ENCODE measurements at places on chromosomes 11 and 22.

DNA sequence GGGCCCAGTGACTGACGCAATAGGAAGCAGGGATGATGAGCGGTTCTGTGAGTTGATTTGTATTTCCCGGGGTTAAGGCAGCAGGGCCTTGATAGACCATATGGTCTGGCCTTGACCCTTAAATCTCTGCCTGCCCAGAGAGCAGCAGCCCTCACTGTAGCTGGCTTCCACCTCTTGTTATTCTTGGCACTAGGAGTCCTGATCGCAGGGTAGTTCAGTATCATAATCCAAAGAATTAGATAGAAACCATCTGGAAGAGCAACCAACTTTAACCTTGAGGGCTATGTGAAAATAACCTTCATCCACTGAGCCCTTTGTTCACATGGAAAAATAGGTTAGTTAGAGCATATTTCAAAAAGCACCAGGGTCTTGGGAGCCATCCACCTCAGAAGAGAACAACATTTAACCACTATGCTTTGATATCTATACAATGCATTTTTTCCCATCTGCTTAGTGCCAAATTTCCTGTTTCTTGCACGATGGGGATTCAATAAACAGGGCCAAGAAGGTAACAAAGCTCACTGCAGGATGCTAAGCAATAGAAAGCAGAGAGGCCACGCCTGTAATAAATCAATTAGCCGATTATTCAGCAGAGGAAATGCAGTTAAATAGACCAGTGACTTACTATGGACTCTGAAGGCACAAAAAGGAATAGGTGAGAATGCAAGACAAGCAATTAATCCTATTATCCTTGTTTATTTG, 761.3 kb downstream of the OPCML start:
- DNase-seq: no peak

- DNase-seq: peak; percentile 69
These were observed 134.2 kb downstream of the LDLRAD3 start for GRCh38 chr11:36077886-36078685.

GRCh38 chr22:24471570-24471969, 23.6 kb upstream of the UPB1 start:
- DNase-seq: no peak

GRCh38 chr11:769887-770641, 7.2 kb downstream of the GATD1 start:
- no peak for DNase-seq

DNA sequence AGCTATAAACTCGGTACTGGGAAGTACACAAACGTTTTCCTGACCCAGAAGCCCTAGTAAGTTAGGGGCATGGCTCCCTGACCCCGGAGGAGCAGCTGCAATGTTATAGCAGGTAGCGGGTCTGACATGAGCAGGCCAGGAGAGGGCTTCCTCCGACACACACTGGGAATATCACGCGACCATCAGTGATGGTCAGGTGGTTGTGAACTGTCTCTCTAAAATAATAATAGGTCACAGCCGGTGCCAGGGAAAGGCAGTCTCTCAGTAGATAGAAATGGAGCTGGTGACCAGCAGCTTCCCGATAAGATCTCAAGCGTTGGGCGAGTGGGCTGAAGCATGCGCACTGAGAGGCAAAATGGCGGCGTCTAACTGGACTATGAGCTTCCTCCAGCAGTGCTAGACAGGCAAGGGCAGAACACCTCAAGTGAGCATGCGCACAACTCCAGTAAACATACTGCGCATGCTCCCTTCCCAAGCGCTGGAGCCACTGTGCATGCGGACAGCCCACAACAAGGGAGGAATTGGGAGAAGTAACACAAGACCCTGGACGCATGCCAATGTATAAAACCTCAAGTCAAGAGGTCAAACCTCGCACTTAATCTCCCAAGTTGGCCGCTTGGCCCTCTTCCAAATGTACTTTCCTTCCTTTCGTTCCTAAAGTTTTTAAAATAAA, 22.3 kb upstream of the TESMIN start:
- no peak for DNase-seq

- DNase-seq: no peak
These were observed 48.4 kb upstream of the CRTAM start for GRCh38 chr11:122789907-122790306.

DNA sequence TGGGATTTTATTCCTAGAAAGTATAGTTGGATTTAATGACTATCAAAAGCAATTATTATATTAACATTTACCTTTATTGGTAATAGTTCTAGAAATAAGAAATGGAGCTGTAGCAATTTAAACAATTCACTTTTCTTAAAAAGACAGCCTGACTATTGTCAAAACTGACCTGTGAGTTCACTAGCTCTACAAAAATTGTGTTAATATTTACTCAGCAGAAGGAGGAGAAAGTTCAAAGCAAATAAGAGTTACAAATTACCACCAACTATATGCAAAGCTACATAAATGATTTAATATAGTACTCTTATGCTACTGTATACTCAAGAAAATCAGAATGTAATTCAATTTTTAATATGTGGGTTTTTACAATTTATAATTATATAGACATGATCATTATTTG, 310.0 kb downstream of the DCDC1 start:
- no peak for DNase-seq

DNA sequence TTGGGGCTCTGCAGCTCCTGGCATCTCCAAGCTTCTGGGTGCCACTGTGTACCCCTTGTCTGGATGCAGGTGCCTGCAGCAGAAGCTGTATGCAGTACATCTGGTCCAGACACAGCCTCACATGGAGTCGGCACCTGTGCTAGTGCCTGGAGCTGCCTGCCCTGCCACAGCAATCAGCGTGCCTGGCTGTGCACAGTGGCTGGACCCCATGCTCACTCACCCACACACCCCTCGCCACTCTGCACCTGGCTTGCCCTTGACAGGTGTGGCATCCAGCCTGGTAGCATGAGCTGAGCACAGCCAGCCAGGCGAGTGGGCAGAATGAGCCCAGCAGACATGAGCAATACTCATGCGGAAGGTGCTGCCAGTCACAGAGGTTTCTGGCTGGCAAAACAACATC, 19.5 kb upstream of the OR6A2 start:
- DNase-seq: no peak

- no peak for DNase-seq
These were observed 413.9 kb downstream of the TENM4 start for GRCh38 chr11:79026803-79027445.

- no peak for DNase-seq
These were observed 5.2 kb downstream of the CRYBB1 start for GRCh38 chr22:26612652-26613051.

GRCh38 chr11:65524014-65524740, 706 bp upstream of the SCYL1 start:
- no peak for DNase-seq

DNA sequence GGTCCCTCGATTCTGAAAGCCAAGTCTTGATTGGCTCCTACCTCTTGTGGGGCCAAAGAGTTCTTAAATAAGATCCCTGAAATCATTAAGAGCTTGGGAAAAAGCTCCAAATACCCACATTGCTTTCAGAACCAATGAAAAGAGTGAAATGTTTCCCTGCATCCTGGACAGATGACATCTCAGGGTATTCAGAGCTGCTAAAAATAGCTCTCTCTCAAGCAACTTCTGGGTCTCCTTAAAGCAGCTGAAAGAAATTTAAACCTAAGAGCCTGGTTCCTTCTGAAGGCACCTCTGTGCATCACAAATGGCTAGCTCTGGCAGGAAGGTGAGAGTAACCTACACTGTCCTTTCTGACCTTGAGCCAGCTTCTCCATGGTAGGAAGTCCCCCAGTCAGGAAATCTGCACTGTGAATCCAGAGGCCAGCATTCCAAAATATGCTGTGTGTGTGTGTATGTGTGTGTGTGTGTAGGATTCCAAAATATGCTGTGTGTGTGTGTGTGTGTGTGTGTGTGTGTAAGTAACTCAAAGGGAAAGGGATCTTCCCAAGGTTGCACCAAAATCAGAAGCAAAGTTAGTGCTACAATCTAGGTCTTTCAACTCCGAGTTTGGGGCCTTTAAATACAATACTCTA, 50.1 kb downstream of the RELT start:
- DNase-seq: no peak

GRCh38 chr11:116445108-116446047, 327.4 kb downstream of the BUD13 start:
- DNase-seq: no peak

DNA sequence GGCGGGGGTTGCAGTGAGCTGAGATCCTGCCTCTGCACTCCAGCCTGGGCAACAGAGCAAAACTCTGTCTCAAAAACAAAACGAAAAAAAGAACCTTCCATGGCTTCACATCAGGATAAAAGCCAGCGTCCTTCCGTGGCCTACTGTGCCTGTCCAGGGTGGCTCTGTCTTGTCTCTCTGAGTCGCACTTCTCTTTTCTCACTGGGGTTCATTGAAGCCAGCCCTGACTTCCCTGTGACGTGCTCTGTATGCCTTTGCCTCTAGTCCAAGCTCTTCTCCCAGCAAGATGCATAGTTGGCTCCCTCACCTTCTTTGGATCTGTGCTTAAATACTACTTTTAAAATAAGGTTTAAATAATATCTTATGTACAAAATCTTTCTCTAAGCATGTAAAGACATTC, 11.6 kb downstream of the ATXN10 start:
- no peak for DNase-seq

DNA sequence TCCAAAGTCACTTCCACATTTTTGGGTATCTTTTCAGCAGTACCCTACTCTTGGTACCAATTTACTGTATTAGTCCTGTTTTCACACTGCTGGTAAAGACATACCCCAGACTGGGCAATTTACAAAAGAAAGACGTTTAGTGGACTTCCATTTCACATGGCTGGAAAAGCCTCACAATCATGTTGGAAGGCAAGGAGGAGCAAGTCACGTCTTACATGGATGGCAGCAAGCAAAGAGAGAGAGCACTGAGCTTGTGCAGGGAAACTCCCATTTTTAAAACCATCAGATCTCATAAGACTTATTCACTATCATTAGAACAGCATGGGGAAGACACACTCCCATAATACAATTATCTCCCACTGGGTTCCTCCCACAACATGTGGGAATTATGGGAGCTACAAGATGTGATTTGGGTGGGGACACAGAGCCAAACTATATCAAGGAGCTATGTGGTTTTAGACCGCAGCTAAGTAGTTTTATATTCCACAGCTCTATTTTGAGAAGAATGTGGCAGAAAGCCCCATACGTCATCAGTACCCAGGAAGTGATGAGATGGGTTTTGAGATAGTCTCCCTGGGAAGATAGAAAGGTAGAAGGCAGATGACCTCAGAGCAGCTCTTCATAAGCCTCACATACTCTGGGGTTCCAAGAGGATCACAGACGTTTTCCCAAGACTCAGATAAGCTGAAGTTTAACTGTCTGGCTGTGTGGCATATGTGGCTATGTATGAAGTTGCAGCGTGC, 96.3 kb downstream of the APIP start:
- DNase-seq: no peak

DNA sequence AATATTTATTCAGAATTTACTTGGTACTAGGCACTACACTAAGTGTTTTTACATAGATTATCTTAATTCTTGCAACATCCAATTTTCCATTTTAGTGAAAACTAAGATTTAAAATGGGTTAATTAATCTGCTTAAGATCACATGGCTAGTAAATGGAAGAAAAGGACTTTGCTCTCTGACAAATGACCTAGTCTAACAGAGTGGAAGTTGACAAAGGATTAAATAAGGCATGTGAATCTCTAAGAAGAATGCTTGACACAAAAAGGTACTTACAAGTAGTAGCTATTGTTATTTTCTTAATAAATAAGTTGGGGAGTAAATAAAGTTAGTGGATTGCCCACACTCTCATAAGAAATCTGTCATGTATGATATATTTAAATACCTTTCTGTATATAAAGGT, 584.8 kb downstream of the DLG2 start:
- no peak for DNase-seq

- no peak for DNase-seq
These were observed 56.7 kb downstream of the PPP6R2 start for GRCh38 chr22:50399751-50400331.

GRCh38 chr11:10109806-10110205, 184.2 kb downstream of the SBF2 start:
- DNase-seq: no peak

GRCh38 chr11:12871241-12871640, 137.9 kb upstream of the RASSF10 start:
- no peak for DNase-seq

DNA sequence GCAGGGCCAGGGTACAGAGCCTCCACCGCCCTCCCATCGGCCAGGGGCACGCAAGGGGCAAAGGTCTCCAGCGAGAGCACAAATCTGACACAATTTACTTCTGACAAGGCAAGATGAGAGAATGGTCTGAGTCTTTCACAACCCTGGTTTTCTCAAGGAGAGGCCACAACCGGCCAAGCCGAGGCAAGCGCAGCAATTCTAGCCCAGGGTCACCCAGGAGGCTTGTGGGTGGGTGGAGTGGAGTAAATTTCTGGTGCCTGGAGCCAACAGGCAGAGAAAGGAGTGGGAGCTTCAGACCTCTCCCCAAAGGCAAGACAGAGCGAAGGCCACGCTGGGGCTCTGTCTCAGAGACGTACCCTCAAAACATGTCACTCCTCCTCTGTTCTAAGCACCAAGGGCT, 9.3 kb downstream of the LARGE2 start:
- no peak for DNase-seq

- DNase-seq: no peak
These were observed 37.8 kb downstream of the C11orf96 start for GRCh38 chr11:43980253-43980652.

GRCh38 chr11:78822931-78823423, 248.3 kb upstream of the NARS2 start:
- DNase-seq: no peak

- DNase-seq: peak; percentile 82
These were observed 29.7 kb upstream of the SORL1-AS1 start for GRCh38 chr11:121482231-121483129.

GRCh38 chr11:17164361-17165246, 43.2 kb downstream of the PIK3C2A start:
- no peak for DNase-seq

DNA sequence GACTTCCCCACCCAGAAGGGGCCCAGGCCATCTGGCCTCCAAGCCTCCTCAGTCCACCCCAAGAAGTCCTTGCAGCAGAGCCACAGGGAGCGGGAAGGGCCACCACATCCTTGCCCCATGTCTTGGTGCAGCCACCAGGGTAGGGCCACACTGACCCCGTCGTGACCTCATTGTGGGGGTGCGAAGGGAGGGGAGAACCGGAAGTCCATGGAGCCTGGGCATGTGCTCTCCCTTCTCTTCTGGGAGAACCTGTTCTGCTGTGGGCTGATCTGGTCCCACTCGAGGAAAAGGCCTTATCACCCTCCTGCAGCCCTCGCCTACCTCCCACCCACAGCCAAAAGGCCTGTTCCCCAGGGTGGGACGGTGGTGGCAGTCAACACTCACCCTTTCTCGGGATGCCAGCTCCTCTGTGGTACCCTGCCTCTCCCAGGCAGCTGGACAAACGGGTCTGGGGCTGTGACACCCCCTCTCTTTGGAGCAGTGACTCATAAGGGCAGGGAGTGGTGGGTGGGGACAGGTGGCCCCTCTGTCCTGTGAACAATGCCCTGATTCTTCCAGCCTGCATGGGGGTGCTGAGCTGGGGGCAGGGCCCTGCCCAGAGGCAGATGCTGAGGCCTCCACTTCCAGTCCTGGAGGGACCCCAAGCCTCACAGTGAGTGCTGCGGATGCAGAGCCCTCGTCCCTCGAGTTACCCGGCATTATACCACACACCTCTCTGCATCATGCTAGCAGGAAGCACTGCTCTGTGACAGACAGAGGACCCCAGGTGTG, 14.6 kb upstream of the CTSD start:
- DNase-seq: no peak
